ENCODE measurements at places on chromosomes 7 and 10.

DNA sequence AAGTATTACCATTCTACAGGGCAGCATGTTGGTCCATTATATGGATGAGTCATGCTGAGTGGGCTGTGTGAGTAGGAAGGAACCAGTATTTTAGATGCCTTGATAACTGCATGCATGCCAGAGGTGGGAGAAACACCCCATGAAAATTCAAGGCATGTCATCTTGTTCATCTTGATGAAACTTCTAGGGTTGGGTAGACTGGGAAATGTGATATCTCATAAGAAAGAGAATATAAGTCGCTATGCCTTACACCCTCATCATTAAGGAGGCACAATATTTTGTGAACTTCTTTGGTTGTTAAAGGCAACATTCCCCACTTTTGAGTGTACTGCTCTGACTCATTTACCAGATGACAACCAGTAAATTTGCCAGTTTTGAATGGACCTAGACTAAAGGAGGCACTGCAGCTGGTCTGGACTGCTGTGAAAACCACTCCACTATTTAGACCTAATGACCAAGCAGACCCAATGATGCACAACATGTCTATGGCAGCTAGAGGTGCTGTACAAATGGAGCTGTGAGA lies 48.0 kb downstream of the ZNF365 start:
- no peak for DNase-seq

- DNase-seq = no peak
Measured at GRCh38 chr7:13952921-13953320, 36.5 kb downstream of the ETV1 start.

GRCh38 chr7:155383756-155384491 lies 74.0 kb upstream of the EN2 start:
- DNase-seq = no peak

DNA sequence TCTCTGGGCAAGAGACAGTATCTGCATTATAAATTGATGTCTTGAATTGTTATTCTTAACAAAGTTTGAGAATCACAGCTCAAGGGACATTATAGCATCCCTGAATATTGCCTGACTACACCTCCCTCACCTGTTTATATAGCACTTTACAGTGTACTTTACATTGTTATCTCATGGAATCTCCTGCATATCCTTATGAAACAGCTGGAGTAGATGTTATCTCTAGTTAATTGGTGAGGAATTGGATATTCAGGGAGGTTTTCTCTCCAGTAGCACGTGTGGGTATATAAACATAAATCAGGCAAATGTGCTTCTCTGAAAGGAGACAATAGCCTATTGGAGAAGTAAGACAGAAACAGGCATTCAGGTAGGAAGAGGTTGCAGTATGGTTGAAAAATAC lies 117.2 kb downstream of the SRI start:
- no peak for DNase-seq

DNA sequence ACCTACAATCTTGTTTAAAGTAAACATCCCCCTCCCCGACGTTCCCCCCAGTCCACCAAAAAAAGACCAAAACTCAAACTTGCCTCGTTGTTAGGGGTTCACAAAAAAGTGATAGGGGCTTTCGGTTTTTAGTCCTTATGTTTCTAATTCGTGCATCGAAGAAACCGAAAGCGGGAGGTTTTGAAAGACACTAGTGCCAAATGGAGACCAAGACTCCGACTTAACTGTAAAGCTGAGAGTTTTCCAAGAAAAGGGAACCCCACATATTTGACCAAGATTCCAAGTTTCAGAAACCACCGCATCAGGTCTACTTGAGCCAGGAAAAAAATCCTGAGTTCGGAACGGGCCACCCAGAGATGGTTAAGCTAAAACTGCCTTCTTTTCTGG lies 534 bp downstream of the PSMA2 start:
- DNase-seq = no peak

DNA sequence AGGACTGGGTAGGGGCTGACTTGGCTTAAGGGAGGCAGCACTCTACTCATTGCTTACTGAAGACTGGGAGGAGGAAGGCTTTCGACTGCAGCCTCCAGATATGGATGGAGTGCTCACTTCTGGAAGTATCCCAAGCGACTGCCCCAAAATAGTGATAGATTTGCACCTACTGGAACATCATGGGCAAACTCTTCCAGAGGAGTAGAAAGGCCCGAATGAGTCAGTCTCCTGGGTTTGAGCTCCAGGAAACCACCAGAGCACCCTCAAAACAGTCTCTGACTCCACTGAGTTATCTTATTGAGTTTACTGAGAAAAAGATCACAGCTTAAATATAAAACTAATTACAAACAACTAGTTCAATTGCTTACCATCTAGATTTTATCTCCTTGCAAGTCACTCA lies 37.2 kb upstream of the PDLIM1 start:
- no peak for DNase-seq

DNA sequence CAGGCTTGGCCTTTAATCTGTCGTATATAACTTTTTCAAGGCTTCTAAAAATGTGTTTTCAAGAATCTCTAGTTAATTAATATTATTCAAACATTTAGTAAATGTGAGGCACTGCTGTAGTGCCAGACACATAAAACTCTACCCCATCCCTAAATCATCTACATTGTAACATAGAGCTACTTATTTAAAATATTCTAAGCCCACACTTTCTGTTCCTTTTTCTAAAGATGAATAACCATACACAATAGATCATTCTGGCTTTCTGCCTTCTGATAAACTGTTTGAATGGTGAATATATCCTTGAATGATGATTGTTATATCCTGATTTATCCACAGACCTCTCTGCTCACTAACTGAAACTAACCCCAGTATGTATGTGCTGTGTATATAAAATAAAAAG lies 41.4 kb downstream of the BRAF start:
- DNase-seq = no peak

DNA sequence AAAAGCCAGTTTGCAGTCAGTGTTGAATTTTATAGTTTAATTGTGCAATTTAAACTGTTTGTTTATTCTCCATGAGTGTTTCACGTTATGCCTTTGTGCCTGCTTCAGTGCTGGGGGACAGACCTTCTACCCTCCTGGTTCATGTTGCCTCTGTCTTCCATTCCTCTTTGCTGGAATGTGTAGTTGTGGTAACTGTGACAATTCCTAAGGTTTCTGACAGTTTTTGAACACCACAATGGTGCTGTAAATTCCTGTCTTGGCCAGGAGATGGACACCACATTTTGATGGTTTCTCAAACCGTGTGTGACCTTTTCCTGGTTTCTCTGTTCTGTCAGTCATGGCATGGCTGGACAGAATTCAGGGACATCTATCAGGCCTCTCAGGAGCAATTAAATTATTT lies 201.7 kb downstream of the BICC1 start:
- no peak for DNase-seq

GRCh38 chr7:32587411-32587948 lies 92.2 kb downstream of the AVL9 start:
- no peak for DNase-seq

DNA sequence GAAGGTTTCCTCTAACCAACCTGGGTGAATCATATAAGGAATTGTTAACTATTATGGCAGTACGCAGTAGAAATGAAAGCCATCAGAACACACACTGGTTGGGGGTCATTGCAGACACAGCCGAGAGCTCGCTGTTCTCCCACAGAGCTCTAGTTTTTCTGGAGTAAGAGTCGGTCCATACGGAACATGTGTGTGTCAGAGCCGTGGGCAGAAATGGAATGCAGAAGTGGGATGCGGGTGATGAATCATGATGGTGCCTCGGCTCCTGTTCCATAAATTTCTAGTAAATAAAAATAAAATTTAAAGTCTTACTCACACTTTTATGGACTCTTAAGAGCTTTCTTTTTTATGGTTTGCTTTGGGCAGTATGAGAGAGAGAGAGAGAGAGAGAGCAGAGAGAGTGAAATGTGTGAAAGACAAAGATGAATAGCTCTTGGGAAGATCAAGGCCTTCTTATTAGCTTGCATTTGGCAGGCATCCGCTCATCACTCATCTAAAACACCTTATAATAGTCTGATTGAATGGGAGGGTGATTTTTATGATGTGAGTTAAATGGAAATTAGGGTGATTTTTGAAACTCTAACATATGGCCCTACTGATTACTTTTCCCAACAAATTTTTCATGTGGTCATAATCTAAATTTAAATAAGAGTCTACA lies 98.8 kb upstream of the PFKP start:
- no peak for DNase-seq

DNA sequence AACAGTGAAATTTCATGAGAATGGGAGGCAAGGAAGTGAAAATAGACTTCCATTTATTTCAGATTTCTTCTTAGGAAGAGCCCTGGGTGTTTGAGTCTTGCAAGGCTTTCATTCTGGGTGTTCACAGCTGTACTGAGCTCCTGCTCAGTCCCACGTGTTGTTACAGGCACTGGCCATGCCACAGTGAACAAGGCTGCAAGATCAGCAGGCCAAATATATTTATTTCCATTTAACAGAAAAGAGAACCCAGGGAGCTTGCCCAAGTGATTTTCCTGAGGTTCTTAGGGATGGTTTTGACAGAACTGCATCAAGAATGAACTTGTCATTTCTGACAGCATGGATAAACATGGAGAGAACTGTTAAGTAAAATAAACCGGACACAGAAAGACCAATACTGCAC lies 54.5 kb upstream of the CD36 start:
- no peak for DNase-seq

- DNase-seq = no peak
Measured at GRCh38 chr10:63275094-63275493, 142.0 kb downstream of the NRBF2 start.

GRCh38 chr10:6070660-6071059 lies 8.5 kb upstream of the IL2RA start:
- no peak for DNase-seq

- DNase-seq = peak; percentile 36
Measured at GRCh38 chr7:1176891-1177373, 16.9 kb upstream of the ZFAND2A start.

Data from activated CD8-positive, alpha-beta memory T cell treated with anti-CD3 and anti-CD28 coated beads for 1 hour (primary cell).